ENCODE measurements at places on chromosomes 2 and 18.

- no peak for DNase-seq
Measured at GRCh38 chr2:60426880-60427279, 126.6 kb downstream of the BCL11A start.

DNA sequence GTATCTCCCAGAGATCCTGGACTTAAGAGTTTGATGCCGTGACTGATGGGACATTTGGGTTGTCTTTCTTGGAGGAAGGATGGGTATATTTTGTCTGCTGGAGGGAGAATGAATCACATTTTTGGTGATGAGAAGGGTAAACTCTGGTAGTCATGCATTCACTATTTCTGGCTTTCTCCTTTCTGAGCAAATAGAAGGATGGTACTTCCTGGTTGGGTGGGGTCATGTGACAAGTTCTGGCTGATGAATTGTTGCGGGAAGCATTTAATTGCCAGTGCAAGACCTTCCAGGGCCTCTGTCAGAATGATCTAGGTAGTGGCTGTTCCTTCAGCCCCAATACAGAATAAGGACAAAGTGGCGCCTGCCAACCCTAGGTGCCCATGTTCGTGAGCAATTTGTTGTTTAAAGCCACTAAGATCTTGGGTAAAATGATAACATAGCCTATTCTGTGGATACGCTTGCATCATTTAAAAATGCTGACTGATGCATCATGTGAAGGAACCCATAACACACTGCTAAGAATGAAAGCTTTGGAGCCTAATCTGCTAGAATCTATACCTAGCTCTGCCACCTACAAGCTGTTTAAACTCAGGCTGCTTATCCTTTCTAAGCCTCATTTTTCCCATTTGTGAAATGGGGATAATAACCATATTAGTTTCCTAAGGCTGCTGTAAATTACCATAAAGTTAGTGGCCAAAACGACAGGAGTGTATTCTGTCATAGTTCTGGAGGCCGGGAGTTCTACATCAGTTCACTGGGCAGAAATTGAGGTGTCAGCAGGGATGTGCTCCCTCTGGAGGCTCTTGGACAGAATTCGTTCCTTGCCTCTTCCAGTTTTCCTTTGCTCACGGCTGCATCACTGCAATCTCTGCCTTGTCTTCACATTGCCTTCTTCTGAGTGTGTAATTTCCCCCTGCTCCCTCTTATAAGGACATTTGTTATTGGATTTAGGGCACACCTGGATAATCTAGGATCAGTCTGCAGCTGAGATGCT, 281.3 kb downstream of the AGPS start:
- DNase-seq: no peak

DNA sequence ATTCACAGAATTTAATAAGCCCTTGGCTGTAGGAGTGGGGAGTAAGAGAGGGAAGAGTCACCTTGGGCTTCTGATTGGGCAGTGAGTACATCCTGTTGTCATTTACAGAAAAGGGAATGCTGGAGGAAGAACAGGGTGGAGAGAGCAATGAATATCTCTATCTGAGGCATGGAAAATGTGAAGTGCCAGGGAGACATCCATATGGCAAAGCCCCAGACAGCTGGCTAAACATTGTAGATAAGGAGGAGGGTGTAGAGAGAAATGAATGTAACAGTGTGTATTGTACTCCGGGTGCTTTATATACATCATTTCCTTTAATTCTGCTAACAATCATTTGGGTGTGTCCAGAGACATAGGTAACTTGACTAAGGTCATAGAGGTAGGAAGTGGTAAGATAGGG, 103.5 kb downstream of the UPP2 start:
- no peak for DNase-seq

DNA sequence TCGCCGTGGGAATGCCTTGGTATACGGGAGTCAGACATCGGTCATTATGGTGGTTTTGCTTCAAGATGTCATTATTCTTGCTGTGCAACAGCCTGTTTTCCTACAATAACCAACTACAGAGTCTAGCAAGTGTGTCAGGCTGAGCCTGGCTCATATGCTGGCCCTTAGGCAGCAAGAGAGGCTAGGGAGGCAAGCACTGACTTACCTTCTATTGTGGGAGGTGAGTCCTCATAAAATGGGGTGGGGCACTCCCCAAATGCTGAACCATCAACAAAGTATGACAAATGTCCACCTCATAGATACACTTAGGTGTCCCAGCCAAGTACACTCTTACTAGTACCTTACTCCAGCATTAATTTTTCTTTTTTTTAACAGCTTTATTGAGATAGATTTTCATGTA, 77.0 kb upstream of the ATL2 start:
- DNase-seq: no peak

DNA sequence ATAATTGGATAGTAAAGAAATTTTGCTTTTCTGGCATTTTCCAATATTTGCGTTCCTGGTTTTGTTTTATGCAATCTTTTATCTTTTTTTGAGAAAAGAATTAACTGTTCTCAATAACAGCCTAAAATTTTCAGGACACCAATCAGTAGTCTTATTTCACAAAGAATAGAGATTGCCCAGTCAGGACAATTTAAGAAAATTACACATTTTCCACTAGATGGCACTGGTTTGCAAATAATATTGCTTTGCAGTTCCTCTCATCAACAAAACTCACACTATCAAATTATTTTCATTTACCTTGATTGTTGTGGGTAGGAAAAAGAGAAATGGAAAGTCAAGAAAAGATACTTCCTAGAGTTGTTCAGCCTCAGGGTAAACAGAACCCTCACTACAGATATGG, 2.4 kb upstream of the RBM45 start:
- peak; percentile 55 for DNase-seq

DNA sequence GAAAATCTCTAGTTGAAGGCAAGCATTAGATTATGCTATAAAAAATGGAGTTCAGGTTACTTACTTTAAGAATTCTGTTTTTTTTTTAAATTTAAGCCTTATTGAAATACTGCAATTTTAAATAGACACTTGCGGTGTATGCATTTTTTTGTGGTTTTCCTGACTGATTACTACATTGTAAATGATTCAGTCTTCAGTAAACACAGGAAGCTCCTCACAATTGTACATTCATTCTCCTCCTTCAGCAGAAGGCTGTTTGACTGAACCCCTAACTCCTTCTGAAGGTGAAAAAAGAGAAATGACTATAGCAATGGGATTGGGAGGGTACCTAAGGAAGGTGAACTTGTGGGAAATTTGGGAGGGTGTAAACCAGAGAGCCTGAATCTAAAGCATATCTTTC, 136.1 kb downstream of the GCA start:
- DNase-seq: no peak

DNA sequence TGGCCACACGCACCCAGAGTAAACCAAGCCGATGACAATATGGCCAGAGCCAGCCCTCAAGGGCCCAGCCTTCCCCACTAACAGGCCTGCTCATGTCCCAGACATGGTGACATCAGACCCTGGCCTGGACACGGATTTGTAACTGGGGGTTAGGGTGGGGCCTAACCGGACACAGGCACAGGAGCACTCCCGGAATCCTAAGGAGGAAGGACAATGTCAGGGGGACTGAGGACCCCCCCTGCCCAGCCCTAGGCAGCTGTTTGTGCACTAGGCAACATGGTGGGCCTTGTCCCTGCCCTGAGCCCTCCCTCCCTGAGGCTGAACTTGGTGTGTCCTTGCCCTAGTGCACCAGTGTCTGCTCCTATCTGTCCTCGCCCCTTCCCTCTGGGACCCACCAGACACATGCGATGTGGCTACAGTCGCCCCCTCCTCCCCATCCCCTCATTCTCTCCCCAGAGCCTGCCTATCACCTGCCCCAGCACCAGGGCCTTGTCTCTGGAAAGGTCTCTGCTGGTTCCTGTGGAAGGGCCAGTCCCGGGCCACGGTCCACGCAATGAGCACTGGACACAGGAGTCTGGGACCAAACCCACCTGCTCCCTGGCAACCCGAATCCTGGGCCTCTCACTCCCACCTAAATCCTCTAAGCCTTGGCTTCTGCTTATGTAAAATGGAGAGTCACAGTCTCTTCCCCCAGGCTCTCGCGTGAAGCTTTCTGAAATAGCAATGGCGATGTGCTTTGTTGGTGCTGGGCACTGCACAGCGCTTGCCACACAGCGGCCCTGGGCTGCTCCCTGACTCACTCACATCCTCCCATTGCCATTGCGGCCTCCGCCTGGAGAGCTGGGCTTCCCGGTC, 76.5 kb upstream of the RAB6C start:
- no peak for DNase-seq

DNA sequence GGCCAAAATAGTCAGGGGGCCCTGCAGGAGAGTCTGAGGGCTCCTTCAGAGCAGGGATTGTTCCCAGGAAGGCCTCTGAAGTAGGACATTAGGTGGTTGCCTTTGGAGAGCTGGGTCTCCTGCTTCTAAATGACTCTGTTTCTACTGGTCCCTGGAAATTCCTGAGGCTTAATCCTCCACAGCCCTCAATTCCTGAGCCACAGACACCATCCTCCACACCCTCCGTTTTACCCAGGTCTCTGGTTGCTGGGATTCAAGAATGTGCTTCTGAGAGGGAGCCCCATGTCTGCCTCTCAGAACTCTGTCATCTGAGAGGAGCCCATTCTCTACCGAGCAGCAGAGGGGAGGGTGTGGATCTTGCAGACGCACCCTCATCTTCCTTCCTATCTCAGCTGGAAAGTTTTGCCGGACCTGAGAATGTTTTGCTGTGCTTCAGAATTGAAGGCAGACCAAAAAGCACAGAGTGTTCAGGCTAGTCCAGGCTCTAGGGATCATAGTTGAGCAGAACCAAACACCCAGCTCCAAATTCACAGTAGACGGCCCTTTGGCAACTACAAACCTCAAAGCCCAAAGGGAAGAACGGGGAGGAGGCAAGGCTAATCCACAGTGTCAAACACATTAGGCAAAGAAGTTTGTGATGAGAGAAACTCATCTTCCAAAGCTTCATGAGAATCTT, 8.1 kb downstream of the VIT start:
- no peak for DNase-seq

GRCh38 chr2:60365556-60365955, 187.9 kb downstream of the BCL11A start:
- DNase-seq: no peak

DNA sequence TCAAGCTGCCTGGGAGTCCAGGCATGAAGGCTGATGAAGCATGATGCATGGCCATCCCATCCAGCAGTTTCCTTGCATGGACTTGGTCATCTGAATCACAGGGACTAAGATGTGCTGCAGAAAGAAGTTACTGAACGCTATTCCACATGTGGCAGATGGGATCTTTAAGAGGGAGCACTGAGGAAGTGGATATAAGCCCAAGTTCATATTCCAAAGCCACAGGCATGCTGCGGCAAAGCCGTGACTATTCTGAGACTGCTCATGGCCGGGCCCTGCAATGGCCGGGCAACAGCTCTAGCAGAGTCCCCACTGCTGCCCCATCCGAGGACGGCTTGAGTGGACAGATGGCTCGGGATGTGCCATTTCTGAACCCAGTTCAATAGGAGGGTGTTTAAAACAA, 61.5 kb downstream of the STPG4 start:
- DNase-seq: no peak

All from Jurkat, Clone E6-1 (cell line).